Gastrocnemius medialis (tissue), 4 donors: ENCODE measurements at places on chromosomes 6 and 20. TPM values are rescaled to one million over a fixed set of nuclear protein-coding genes. Genes with fewer than 3 reads are reported as not detected.

- no peaks in the 10 kb centered on the region for H3K36me3 ChIP-seq
- H3K27ac ChIP-seq: no peak overlapping the region
- DNase-seq: no peak
- H3K4me3 ChIP-seq: no peak overlapping the region
- H3K4me1 ChIP-seq: no peaks in the 10 kb centered on the region
Measured at GRCh38 chr6:165055231-165055630, 254.2 kb downstream of the C6orf118 start.

GRCh38 chr6:518218-518617 is 126.7 kb downstream of the IRF4 start:
- DNase-seq: no peak
- H3K27ac ChIP-seq: no peak overlapping the region
- H3K27me3 ChIP-seq: no peaks in the 10 kb centered on the region
- H3K4me3 ChIP-seq: no peak overlapping the region

DNA sequence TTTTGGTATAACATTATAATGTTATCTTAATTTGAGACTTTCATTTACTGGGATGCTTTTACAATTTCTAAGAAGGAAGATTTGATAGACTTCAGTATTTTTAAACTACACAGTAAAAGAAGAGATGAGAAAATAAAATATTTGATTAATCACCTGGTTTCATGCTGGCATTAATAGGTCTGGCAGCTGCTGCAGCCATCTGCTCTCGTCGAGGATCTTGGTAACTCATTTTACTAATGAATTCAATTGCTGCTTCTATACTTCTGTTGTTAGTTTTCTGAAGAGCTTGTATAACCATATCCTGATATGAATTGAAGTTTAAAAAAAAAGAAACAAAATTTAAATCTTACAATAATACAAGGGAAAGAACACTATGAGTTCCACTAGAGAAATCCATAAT is 23.0 kb downstream of the LATS1 start:
- H3K27ac ChIP-seq: no peak overlapping the region
- H3K4me3 ChIP-seq: no peak overlapping the region
- H3K27me3 ChIP-seq: no peaks in the 10 kb centered on the region
- H3K36me3 ChIP-seq: no peaks in the 10 kb centered on the region
- no peak for DNase-seq

The SIRPB1 gene
- total RNA-seq: 1.8 TPM

GRCh38 chr6:16739329-16739801 is 21.9 kb downstream of the ATXN1 start:
- no peak overlapping the region for H3K4me3 ChIP-seq
- H3K27me3 ChIP-seq: no peaks in the 10 kb centered on the region
- peak; percentile 49 for DNase-seq
- H3K36me3 ChIP-seq: no peaks in the 10 kb centered on the region
- H3K4me1 ChIP-seq: peaks cover 73% of the 10 kb centered on the region

The WFDC10B gene
- not detected for total RNA-seq
